ENCODE measurements at places on chromosomes 2 and 18.

DNA sequence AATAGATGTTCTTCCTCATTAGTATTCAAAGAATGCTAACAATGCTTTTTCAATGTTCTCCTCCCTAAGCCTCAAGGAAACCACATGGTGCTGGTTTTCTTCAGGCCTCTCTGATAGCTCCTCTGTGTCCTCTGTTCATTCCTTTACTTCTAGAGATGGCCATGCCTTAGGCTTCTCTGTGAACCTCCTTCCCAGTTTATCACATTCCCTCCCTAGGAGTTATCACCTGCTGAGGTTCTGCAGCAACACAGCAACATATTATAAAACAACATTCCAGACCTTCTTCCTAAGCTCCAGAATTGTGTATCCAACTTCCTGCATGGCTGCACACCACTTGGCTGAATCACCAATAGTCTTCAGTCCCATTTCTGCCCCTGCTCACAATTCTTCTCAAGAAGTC lies 325.5 kb downstream of the IRS1 start:
- DNase-seq: no peak

DNA sequence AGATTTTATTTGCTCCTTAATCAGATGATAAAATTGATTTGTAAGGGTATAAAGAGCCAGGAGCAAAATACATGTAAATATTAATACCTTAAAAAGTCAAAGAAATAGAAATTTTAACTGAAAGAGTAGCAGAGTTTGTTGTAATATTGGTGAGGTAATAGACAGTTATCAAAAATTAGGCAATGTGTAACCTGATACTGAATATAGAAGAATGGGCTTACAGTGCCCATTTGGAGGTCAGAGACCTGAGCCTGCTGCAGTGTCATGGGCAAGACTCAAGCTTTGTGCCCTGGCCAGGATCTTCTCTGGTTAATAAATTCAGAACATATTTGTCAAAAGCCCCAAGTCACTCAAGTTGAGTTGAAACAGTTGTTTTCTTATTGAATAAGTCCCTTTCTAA lies 29.7 kb upstream of the TMEM247 start:
- no peak for DNase-seq

DNA sequence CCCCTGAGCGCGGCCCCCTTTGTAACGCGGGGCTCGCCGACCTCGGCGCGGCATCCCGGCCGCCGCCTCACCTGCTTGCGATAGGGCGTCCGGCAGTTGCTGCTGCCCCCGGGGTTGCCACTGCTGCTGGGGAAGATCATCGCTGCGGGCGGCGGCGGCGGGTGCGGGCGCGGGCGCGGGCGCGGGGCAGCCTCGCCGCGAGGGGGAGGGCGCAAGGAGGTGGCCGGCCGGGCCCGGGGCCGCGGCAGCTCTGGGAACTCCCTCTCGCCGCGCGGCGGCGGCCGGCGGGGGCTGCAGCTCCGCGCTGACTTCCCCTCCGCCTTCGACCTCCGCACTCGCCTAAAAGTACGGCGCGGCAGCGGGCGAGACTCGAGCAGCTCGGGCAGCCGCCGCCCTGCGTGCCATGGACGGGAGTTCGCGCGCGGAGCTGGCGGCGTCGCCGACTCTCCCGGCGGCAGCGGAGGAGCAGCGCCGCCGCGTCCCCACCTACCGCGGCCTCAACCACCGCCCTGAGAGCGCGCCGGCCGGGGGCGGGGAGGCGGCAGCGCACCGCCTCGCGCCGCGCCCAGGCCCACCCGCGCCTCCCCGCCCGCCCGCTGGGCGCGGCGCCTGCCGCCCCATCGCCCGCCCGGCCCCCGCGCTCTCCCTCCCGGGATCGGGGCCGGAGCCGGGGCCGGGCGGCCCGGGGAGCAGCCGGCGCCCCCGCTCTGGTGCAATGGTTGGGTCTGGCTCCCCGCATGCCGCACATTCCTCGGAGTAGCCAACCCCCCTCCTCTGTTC lies 86.0 kb downstream of the RBMS1 start:
- no peak for DNase-seq

- DNase-seq: no peak
Observed at GRCh38 chr2:205808486-205809121, 126.3 kb downstream of the NRP2 start.

DNA sequence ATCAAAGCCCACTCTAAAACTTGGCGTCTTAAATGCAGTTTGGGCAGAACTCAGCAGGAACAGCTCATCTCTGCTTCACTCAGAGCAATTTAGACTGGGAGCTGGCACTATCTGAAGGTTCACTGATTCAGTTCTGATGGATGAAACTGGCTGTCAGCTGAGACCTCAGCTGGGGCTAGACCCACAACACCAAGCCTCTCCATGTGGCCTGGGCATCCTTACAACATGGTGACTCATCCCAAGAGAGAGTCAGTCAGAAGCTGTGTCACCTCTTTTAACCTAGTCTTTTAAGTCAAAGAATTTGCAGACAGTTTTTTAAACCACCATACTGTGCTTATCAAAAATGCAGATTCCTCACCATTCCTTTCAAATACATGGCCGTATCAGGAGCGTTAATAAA lies 62.6 kb upstream of the ZNF397 start:
- no peak for DNase-seq

All from COLO829 (cell line).